Stimulated activated CD8-positive, alpha-beta memory T cell treated with anti-CD3 and anti-CD28 coated beads, Interleukin-2, amount 100 ng/mL, for 48 hours (primary cell): ENCODE measurements at places on chromosomes 12 and 14.
A peak's percentile ranks its signal among the peaks of the same experiment; 100 is the strongest.

DNA sequence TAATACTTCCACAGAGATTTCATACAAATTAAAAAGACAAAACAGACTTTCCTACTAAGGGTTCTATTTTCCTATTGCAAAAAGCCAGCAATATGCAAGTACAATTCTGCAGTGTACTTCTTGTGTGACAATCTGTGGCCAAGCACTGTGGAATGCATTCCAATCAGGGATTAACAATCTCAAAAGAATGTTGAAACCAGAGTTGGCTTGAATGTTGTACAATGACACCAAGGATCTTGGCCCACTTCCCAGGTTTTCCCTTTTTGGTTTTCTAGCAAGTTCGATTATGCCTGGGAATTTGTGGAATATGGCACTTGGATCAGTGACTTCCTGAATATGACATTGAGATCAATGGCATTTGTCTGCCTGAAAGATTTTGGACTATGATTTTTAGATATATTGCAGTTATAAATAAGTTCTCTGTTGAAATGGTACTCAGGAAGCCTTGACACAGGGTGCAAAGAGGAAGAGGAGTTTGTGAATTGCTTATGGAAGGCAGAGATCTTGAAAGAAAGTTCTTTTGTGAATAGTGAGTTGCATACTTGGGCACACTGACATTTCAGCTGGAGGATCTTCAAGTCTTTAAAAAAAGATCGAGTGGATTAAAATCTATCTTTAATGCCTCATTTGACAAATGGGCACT lies 81.4 kb upstream of the FERMT2 start:
- DNase-seq = no peak

- DNase-seq = no peak
Observed at GRCh38 chr14:54782751-54783659, 119.6 kb downstream of the GCH1 start.

DNA sequence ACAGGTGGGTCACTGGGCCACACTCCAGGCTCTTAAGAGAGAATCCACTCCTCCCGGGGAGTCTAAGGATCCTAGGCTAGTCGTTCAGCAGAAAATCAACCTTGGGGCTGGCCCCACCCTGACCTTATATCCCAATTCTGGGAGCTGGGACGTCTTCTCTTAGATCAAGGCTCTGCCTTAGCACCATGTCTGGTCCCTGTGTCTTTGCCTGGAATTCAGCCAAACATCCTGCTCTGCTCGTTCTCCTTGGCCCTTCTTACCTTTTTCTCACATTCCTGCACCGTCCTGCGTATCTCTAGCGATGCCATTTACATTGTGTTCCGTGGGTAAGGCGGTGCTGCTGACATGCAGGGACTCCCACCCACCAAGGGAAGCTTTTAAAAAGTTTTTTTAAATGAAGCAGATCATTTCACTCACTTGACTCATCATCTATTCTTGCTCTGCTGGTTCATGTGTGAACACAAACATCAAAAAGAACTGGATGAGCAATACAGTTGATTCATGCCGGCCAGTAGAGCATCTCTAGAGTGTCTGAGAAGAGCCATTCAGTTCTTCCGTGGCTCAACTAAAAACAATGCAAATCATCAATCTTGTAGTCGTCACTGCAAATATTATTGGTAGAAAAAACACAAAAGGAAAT lies 50.2 kb downstream of the KCNK13 start:
- DNase-seq = no peak

DNA sequence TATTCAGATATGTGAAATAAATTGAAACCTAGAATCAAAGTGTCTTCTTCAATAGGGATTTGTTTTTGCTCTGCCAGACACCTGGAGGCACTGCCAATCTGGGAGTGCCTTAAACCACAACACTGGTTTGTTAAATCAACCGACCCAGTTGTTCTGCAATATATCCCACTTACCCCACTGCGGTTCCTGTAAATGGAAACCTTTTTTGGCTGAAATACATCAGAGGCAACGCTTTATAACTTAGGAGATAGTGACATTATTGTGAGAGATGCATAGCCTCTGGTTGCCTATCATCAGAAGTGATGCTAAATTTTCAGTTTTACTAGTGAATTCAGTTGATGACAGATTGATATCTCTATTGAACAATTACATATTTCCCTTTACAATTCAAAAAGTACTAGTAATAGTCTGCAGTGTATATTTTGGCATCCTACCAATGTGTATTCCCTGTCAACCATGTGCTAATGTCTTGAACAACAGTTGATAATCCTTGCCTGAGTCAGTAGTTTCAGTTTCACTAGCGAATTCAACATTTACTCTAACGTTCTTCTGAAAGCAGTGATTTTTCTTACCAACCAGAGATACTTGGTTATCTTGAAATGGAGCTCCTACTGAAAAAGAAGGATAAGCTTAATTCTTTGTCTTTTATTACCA lies 30.5 kb downstream of the PPP2R5C start:
- DNase-seq = no peak

- no peak for DNase-seq
Observed at GRCh38 chr12:84842406-84843013, 70.1 kb downstream of the SLC6A15 start.

DNA sequence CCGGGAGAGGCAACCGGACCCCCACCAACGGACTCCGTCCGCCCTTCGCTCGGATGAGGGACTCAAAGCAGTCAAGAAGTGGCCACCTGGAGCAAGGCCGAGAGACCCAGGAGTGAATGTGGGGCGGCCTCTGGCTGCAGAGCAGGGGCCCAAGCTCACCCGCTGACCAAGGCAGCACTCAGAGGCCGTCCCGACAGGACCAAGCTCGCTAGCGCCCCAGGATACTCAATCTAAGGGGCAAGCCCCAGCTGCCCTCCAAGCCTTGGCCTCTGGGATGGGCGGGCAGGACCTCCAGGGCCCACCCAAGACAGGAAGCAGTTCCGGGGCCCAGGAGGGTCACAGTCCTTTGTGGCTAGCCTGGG lies 936 bp downstream of the AKT1 start:
- no peak for DNase-seq

- no peak for DNase-seq
Observed at GRCh38 chr12:130816097-130816496, 23.0 kb downstream of the STX2 start.

- DNase-seq = no peak
Observed at GRCh38 chr14:22884738-22885523, 1.9 kb downstream of the REM2 start.

DNA sequence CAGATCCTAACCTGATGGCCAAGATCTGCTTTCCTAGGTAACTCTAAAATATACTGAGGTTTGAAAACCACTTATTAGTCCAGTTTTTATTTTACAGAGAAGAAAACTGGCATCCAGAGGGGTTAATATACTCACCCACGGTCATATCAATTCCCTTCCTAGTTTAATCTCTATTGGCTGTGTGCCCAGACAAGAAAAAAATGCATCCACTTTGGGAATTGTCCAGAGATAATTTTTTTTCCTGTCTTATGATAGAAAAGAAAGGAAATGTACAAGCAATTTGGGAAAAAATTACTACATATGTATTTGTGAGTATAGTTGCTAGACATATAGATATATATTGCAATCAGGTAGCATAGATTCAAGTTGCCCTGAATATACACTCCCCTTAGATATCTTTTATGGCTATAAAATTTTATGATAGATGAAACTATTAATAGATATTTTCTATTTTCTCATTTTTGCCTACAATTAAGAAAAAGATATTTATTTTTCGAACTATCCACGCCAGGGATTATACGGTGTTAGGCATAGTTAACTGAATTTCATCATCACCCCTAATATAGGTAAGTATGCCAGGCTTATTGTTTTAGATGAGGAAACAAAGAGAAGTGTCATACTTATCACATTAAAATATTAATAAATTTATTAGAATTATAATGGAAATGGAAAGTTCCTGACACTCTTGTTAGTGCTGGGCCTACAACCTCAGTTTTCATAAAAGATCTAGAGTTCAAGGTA lies 100.5 kb upstream of the SLC38A2 start:
- no peak for DNase-seq

DNA sequence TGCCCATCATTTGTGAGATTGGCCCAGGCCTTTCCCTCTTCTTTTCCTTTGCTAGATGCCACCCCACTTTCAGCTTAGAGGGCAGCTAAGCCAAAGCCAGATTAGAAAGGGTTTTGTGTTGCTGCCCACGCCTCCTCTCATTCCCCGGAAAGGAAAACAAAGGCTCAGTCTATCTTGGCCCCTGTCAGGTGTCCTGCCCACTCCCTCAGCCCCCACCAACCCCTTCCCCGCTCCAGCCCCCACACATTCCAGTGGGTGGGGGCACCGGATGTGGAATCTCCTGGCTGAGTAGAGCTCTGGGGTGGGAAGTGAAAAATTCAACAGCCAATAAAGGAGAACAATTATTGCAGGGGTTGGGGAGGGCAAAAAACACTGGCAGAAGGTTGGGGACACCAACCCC lies 2.2 kb downstream of the BLOC1S1 start:
- no peak for DNase-seq

DNA sequence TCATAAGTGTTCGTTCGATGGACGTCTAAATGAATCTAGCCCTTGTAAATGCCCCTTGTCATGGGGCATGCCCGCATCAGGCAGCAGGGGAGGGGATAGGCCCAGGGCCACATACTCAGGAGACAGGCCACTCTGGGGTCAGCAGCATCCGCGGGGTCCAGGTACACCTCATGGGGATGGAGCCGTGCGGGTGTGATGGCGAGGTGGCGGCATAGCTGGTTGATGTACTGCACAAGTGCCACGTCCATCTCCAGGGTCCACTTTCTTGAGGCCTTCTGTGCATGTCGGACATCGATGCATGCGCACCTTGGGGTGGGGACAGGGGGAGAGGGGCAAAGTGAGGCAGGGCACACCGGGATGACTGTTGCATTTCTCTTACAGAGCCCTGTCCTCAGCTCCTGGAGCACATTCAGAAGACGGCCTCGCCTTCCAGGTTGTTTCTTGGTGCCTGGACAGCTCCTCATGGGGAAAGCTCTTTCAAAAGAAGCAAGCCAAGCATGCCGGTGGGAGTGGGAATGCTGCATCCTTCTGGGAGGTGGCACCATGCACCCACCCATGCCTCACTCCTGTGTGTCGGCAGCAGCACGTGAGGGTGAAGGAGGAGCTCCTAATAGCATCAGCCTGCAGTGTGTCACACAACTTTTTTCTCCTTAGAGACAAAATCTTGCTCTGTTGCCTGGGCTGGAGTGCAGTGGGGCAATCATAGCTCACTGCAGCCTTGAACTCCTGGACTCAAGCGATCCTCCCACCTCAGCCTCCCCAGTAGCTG lies 47.4 kb downstream of the TRAFD1 start:
- DNase-seq = no peak

DNA sequence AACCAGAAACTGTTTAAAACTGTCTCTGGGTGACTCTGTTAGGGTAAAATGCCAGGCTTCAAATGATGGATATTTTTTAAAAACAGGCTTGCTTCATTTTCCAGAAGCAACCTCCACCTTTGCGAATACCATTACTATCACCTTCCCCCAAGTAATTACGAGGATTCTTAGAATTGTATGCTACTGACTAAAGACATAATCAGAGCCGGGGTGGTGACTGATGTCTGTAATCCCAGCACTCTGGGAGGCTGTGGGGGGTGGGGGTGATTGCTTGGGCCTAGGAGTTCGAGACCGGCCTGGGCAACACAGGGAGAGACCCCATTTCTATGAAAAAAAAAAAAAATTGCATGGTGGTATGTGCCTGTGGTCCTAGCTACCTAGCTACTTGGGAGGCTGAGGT lies 38.3 kb downstream of the FGD6 start:
- DNase-seq = no peak

DNA sequence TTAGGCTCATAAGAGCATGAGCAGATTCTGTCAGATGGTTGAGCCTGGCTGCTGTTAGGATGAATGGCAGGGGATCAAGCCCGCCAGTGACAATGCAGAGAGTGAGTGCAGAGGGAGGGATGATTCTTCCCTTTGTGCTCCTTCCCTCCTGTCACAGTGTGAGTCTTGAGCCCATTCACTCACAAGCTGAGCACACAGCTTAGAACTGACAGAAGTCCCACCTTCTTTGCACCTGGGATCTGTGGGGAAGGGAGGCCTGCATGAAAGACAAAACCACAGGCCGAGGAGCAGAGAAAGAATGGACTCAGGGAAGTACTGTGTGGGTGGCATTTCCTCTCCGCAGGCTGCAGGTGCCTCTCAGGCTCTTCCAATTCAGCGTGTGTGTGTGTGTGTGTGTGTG lies 160.6 kb downstream of the KCNA5 start:
- DNase-seq = no peak

DNA sequence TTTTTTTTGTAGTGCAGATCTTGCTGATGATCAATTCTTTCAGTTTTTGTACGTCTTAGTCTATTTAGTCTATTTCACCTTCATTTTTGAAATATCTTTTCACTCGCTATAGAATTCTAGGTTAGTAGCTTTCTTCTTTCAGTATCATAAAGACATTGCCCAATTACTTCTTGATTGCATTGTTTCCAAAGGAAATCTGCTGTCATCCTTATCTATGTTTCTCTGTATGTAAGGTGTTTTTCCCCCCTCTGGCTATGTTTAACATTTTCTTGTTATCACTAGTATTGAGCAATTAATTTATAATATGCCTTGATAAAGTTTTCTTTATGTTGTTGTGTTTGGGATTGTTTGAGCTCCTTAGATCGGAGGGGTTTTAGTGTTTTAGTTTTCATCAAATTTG lies 171.9 kb downstream of the BMP4 start:
- no peak for DNase-seq

DNA sequence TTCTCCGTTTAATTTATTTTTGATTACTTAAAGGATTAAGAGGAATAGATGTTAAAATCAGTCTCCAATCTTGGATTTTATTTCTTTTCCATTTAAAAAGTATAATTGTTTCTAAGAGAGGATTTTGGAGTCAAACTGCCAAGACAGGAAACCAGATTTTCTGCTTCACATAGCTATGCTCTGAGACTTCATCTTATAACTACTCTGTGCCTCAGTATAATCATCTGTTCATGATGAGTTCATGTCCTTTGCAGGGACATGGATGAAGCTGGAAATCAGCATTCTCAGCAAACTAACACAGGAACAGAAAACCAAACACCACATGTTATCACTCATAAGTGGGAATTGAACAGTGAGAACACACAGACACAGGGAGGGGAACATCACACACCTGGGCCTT lies 9.0 kb upstream of the TAS2R31 start:
- no peak for DNase-seq

GRCh38 chr12:107612508-107612907 lies 73.1 kb upstream of the PWP1 start:
- DNase-seq = no peak

DNA sequence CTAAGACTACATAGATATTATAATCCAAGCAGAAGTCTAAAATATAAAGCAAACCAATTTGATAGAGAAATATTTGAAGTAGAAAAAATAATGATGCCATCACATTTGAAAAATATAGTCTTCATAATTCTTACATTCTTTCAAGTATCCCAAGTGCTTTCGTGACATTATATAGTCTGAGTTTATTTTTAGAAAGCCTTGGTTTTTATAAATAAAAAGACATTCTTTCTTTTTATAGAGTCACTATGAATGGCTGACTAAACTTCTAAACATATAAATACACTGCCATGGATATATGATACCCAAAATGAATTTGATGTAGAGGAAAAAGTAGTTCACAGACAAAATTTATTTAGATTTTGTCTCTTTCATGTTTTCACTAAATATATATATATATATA lies 135.1 kb upstream of the PDZRN4 start:
- no peak for DNase-seq

GRCh38 chr14:104227806-104228205 lies 89.4 kb downstream of the KIF26A start:
- peak; percentile 32 for DNase-seq

GRCh38 chr12:64009321-64010068 lies 165.0 kb downstream of the SRGAP1 start:
- DNase-seq = no peak

GRCh38 chr14:106037380-106037779 lies 511.0 kb downstream of the TMEM121 start:
- no peak for DNase-seq
